ENCODE measurements at places on chromosomes 11 and 22.

GRCh38 chr11:76668362-76669155 is 2.0 kb downstream of the LRRC32 start:
- peaks cover 48% of the 10 kb centered on the region for H3K4me1 ChIP-seq
- peaks cover 19% of the 10 kb centered on the region for H3K36me3 ChIP-seq
- peak; percentile 63 for DNase-seq
- peak overlapping the region; percentile 91 for H3K27ac ChIP-seq
- no peaks in the 10 kb centered on the region for H3K27me3 ChIP-seq
- H3K4me3 ChIP-seq: peak overlapping the region; percentile 83

GRCh38 chr22:39098576-39098975 is 1.5 kb downstream of the APOBEC3H start:
- H3K4me1 ChIP-seq: no peaks in the 10 kb centered on the region
- no peaks in the 10 kb centered on the region for H3K36me3 ChIP-seq
- H3K4me3 ChIP-seq: no peak overlapping the region

GRCh38 chr11:68122936-68123539 is 1.9 kb upstream of the CHKA start:
- H3K4me3 ChIP-seq: no peak overlapping the region
- H3K27ac ChIP-seq: peak overlapping the region; percentile 36
- no peaks in the 10 kb centered on the region for H3K27me3 ChIP-seq
- H3K4me1 ChIP-seq: peaks cover 36% of the 10 kb centered on the region
- DNase-seq: no peak

DNA sequence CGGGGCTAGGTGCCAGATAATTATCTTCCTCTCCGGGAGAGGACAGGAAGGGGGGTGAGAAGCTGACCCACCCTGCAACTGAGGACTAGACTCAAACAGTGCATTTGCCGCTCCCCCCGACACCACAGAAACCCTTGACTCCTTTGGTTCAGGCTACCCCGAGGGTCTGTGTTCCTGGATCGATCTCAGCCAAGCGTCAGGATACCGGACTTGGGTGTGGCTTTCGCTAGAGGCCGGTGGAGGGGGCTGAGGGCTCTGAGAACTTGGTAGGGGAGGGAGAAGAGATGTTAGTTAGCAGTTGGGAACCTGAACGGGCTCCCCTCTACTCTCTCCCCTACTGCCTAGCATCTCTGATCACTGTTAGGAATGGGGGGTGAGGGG is 840 bp downstream of the SEZ6L start:
- peaks cover 65% of the 10 kb centered on the region for H3K27me3 ChIP-seq
- H3K27ac ChIP-seq: no peak overlapping the region
- peak overlapping the region; percentile 39 for H3K4me3 ChIP-seq
- DNase-seq: no peak
- no peaks in the 10 kb centered on the region for H3K36me3 ChIP-seq
- H3K4me1 ChIP-seq: no peaks in the 10 kb centered on the region

DNA sequence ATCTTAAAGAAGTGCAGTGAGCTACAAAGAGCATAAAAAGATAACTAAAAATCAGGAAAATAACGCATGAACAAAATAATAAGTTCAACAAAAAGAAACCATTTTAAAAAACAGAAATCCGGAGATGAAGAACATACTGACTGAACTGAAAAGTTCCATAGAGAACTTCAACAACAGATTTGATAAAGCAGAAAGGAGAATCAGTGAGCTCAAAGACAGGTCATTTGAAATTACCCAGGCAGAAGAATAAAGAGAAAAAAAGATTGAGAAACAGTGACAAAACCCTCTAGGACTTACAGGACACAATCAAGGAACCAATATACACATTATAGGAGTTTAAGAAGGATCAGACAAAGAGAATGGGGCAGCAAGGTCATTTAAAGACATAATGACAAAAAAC is 334.3 kb downstream of the NTM start:
- peaks cover 8% of the 10 kb centered on the region for H3K27me3 ChIP-seq
- no peaks in the 10 kb centered on the region for H3K4me1 ChIP-seq
- H3K4me3 ChIP-seq: no peak overlapping the region

- peaks cover 33% of the 10 kb centered on the region for H3K36me3 ChIP-seq
- peak overlapping the region; percentile 79 for H3K4me3 ChIP-seq
- peaks cover 20% of the 10 kb centered on the region for H3K4me1 ChIP-seq
- H3K27ac ChIP-seq: peak overlapping the region; percentile 92
- H3K27me3 ChIP-seq: no peaks in the 10 kb centered on the region
These were observed 679 bp upstream of the SSH3 start for GRCh38 chr11:67302571-67303131.

- H3K4me1 ChIP-seq: peaks cover 1% of the 10 kb centered on the region
- peak; percentile 52 for DNase-seq
- no peak overlapping the region for H3K27ac ChIP-seq
- H3K4me3 ChIP-seq: no peak overlapping the region
These were observed 67.3 kb upstream of the PRR5 start for GRCh38 chr22:44634426-44635321.

DNA sequence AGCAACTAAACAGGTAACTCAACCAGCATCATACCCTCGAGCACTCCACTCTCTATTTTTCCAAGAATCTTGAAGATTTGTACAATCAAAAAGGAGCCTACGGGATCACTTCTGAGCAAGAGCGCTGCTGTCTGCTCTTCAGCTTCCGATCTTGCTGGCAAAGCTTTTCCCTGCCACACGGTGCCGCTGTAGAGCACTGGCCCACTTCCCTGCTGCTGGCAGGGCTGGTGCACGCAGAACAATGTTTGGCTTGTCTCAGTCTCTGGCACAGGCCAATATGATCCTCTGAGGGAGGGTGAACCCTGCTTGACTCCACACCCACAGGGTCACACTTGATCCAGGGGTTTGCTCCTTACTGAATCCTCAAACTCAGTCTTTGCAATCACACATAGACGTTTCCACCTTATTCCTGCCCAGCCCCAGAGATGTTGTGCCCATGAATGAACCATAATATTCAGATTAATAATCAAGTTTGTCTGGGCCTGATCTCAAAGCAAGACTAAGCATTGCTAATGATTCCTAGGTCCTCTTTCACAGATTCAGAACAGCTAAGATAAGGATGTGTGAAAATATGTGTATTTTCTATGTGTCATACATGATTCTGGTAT is 536.6 kb downstream of the SOX6 start:
- no peak overlapping the region for H3K27ac ChIP-seq
- peaks cover 38% of the 10 kb centered on the region for H3K4me1 ChIP-seq
- peak; percentile 80 for DNase-seq
- no peaks in the 10 kb centered on the region for H3K36me3 ChIP-seq
- no peaks in the 10 kb centered on the region for H3K27me3 ChIP-seq
- H3K4me3 ChIP-seq: no peak overlapping the region

GRCh38 chr11:27705873-27706820 is 5.9 kb upstream of the BDNF start:
- H3K27me3 ChIP-seq: no peaks in the 10 kb centered on the region
- H3K4me1 ChIP-seq: no peaks in the 10 kb centered on the region
- no peak for DNase-seq
